ENCODE measurements at places on chromosomes 7 and 10.

DNA sequence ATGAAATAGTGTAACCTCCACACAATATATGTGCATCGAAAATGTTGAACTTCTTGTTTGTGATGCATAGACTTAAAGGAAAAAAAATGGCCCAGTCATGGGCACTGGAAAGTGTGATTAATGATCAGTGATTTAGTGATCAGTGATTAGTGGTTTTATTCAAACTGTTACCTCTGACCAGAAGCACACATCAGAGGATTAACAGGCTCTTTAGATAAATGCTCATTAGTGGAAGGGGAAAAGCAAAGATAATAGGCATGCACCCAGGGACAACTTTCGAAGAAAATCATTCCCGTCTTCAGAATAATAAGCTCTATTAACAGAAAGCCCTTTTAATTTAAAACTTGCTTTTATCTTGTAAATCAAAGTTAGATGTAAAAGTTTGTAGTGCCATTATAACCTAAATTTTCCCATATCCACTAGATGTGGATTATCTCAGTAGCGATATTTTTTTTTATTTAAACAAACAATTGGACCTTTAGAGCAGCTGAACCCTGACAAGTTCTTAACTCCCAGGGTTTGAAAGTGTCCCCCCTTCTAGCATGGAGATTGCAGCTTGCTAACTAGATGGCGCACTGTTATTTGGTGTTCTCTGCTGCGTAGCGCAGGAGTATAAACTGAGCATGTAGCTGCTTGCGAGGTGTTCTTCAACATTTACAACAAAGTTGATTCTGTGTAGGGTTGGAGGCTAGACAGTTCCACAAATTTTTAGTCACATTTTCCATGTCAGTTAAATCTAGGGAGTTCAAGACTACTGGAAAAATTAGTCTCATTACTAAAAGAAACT, at the start of gene CREB5:
Gene CREB5, plus strand, starts transcription at position 643 of the 787 bp plus-strand sequence. CDS start 397 bp downstream, outside the sequence.
- no peak for DNase-seq

DNA sequence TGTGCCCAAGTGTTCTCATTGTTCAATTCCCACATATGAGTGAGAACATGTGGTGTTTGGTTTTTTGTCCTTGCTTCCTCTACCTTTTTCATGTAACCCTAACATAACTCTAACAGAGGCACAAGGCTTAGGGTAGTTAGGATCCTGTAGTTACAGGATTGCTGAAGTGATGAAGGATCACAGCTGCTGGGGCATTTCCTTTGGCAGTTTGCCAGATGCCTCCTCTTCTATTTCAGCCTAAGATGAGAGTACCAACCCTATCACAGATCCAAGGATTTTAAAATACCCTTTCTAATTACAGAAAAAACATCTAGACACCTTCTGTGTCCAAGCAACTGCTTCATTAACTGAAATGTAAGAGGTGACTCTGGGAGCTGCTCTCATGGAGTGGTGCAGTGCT, 141.7 kb upstream of the COL1A2 start:
- DNase-seq = no peak

DNA sequence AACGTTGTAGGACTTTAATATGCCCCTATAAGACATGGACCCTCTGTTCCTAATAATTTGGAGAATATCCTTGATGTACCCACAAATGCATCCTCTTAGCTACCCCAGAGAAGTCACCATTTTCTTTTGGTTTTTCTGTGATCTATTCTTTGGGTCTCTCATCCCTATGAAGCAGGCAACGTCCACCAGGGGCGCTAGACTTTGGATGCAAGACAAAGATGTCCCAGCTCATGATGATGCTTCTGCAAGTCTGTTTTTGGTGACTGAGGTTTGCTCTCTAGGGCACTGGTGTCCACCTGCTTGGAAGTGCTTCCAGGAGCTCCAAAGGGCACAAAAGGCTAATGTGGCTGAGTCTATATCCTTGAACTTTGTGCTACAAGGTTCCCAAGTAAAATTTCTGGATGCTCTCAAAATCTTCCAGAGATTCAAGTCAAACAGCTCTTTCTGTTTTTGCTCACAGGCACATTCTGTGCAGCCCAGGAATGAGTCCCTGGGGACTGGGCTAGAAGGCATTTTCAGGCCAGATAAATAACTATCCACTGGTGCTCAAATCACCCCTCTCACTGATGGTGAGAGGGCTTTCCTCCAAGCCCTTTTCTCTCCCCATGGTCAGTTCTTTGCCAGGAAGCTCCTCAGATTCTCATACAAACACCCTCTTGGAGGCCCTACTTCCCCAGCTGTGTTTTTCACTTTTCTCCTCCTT, 166.4 kb downstream of the C7orf25 start:
- peak; percentile 32 for DNase-seq

- DNase-seq = no peak
Observed at GRCh38 chr7:50364645-50365044, 60.1 kb downstream of the IKZF1 start.

DNA sequence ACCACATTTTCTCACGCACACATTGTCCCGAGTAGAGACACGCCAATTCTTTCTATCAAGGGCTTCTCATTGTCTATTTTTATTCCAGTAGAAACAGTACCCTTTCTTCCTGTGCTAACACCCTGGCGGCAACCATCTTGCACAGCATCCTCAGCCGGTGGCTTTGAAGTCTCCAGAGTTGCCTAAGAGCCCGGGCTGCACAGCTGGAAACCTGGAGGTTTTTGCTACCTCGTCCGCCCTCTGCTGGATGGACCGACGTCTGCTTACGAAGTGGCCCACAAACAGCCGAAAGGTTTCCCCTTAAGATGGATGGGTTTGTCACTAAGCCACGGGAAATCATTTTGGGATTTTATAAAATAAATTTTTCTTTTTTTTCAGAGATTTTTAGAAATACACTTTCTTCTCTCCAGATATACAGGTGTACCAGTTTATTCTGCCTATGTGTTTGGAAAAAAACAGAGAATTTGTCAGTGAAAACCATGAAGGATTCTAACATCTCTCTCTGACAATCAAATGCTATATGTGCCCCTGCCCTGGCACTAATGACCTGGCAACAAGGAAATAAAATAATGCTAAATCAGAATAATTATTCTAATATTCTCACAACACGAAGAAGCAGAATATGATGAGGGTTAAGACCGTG, 81.8 kb upstream of the FAM204A start:
- peak; percentile 84 for DNase-seq

DNA sequence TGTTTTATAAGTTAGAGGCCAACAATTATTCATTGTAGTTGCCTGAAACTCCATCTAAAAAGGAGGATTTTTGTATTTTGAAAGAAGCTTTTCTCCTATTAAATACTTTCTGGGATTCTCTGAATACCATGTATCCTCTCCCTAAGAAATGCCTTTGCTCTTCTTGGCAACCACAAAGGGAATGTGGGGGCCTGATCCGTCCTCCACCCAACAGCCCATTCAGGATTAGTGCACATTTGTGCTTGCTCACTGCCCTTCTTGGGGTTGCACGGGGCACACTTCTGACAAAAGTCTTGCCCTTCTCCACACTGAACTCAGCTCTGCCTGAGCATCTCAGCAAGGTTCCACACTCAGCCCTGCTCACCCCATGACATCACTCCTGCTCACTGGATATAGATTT, 194.2 kb downstream of the SLC25A13 start:
- DNase-seq = no peak

- DNase-seq = no peak
Observed at GRCh38 chr10:108521827-108522492, 1357.5 kb upstream of the SORCS1 start.

Measured in Jurkat, Clone E6-1 (cell line).